Mesothelial cell of epicardium (in vitro differentiated cells): ENCODE measurements at places on chromosomes 5 and 9.

GRCh38 chr9:136133191-136133958 is 14.7 kb upstream of the TMEM250 start:
- DNase-seq, result peak; percentile 74
- H3K4me3 ChIP-seq, result peak overlapping the region; percentile 61
- H3K36me3 ChIP-seq, result no peaks in the 10 kb centered on the region
- no peak overlapping the region for H3K27ac ChIP-seq

DNA sequence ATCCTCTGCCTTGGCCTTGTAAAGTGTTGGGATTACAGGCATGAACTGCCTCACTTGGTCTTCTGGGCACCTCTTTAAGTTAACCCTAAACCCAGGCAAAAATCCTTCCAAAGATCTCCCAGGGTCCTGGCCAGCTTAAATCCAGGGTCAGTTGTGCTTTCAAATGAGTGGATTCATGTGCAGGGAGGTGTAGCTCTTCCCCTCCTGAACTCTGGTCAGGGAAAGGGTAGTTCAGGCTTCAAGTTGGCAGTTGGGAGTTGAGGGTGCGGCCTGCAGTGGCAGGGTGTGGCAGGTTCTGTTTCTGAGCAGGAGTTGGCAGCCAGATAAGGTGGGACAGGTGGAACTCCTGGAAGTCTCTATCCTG is 3.6 kb downstream of the HNRNPAB start:
- H3K27ac ChIP-seq, result peak overlapping the region; percentile 73
- peak overlapping the region; percentile 1 for H3K4me3 ChIP-seq
- DNase-seq, result no peak
- peaks cover 27% of the 10 kb centered on the region for H3K36me3 ChIP-seq

DNA sequence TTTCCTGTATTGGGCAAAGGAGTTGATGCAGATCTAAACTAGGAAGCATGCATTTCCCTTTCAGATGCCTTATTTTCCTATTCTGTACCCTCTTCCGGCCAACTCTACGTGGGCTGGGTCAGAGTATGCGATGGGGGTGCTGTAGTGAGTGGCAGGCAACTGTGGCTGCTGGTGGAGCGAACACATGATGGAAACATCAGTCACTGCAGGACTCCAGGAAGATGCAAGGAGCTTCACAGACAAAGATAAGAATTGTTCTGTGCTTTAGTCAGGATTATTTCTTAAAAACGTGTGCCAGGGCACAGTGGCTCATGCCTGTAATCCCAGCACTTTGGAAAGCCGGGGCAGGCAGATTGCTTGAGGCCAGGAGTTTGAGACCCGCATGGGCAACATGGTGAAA is 75.1 kb downstream of the PSAT1 start:
- H3K36me3 ChIP-seq, result no peaks in the 10 kb centered on the region
- H3K4me3 ChIP-seq, result no peak overlapping the region
- H3K27ac ChIP-seq, result no peak overlapping the region
- peaks cover 16% of the 10 kb centered on the region for H3K27me3 ChIP-seq

DNA sequence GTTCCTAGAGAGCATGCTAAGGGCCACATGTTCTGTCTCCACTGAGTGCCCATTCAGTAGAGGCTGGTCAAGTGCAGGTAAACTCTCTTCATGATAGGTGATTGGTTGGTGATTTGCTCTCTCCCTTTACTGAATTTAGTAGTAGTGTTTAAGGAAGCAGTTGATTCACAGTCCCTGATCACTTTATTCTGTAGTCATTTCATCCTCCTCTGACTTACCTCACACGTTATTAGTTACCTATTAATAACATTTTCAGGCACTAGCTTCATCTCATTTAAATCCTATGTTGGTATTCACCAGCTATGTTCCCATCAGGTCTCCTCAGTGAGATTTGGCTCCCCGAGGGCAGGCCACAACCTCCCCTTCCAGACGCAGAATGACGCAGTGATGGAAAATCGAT is 51.9 kb downstream of the ERAP1 start:
- H3K27ac ChIP-seq, result no peak overlapping the region
- peaks cover 29% of the 10 kb centered on the region for H3K36me3 ChIP-seq
- DNase-seq, result no peak
- H3K4me3 ChIP-seq, result no peak overlapping the region
- H3K4me1 ChIP-seq, result peaks cover 12% of the 10 kb centered on the region

DNA sequence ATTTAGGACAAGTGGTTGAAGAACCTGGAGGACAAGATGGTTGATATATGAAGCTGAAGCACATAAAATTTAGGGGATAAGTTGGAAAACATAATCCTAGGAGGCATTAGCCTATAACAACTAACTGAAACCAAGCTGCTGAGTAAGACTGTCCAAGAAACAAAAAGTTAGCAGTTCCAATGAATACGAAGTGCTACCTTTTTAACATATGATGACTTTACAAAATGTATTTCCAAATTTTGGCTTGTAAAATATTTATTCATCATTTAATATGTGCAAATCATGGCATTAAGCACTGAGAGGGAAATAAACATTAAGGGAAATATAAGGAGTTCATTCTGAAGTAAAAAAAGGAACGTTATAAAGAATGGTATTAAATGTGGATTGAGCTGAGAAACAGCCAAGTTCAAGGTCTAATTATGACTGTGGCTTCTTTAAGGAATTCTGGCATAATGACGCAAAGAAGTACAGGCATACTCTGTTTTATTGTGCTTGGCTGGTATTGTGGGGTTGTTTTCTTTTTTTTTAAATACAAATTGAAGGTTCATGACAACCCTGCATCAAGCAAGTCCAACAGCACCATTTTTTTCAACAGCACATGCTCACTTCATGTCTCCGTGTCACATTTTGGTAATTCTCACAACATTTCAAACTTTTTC is 7.7 kb downstream of the RAPGEF6 start:
- H3K27me3 ChIP-seq, result no peaks in the 10 kb centered on the region
- no peak overlapping the region for H3K27ac ChIP-seq
- peaks cover 3% of the 10 kb centered on the region for H3K4me1 ChIP-seq
- no peak overlapping the region for H3K4me3 ChIP-seq

GRCh38 chr5:89125372-89125771 is 242.4 kb upstream of the MEF2C start:
- H3K4me3 ChIP-seq, result no peak overlapping the region
- no peaks in the 10 kb centered on the region for H3K27me3 ChIP-seq
- H3K27ac ChIP-seq, result no peak overlapping the region

- DNase-seq, result no peak
- peak overlapping the region; percentile 34 for H3K27ac ChIP-seq
- no peaks in the 10 kb centered on the region for H3K27me3 ChIP-seq
Measured at GRCh38 chr9:120783602-120784047, 9.6 kb downstream of the FBXW2 start.

DNA sequence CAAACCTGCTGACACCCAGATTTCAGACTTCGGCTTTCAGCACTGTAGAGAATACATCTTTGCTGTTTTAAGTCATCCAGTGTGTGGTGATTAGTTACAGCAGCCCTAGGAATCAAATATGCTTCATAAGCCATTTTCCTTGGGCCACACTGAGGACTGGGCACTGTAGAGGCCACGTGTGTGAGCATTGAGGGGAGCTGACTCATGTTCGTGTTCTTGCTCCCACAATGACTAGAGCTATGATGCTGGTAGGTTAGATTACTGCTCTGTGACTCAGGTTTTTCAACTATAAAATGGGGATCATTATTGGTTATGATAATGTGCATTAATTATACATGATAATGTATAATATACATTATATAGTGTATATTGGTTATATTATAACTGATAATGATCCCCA is 96.5 kb upstream of the PALM2AKAP2 start:
- H3K27ac ChIP-seq, result no peak overlapping the region
- no peaks in the 10 kb centered on the region for H3K4me1 ChIP-seq
- no peak for DNase-seq
- no peaks in the 10 kb centered on the region for H3K36me3 ChIP-seq
- H3K4me3 ChIP-seq, result no peak overlapping the region
- H3K27me3 ChIP-seq, result no peaks in the 10 kb centered on the region

GRCh38 chr5:88390096-88390441 is 121.4 kb upstream of the TMEM161B start:
- no peaks in the 10 kb centered on the region for H3K36me3 ChIP-seq
- H3K27me3 ChIP-seq, result no peaks in the 10 kb centered on the region
- no peak overlapping the region for H3K4me3 ChIP-seq
- no peak for DNase-seq
- peaks cover 13% of the 10 kb centered on the region for H3K4me1 ChIP-seq

- peak overlapping the region; percentile 82 for H3K4me3 ChIP-seq
- peaks cover 21% of the 10 kb centered on the region for H3K4me1 ChIP-seq
- no peak for DNase-seq
- H3K27me3 ChIP-seq, result no peaks in the 10 kb centered on the region
- H3K36me3 ChIP-seq, result peaks cover 28% of the 10 kb centered on the region
Measured at GRCh38 chr5:82277613-82277986, 554 bp downstream of the RPS23 start.

DNA sequence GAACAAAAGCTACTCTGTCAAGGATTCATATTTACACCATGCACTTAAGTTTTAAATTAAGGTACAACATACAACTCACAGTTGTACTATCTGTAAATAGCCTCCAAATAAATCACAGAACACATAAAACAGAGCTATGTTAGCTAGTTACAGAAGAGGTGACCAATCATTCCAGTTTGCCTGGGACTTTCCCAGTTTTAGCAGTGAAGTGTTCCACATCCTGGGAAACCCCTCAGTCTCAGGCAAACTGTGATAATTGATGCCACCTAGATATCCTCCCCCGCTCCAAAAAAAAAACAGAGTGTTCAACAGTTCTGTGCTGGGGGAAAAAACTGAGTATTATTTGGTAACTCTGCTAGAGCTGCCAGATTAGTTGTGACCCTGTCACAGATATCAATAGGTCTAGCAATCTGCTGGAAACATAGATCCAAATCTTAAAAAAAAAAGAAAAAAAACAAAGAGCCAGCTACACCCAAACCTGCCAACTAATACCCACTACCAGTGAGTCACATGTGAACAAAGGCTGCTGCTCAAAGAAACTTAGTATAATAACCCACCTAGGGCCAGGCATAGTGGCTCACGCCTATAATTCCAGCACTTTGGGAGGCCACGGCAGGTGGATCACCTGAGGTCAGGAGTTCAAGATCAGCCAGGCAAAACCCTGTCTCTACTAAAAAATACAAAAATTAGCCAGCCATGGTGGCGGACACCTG is 5.7 kb downstream of the TBCA start:
- peaks cover 38% of the 10 kb centered on the region for H3K36me3 ChIP-seq
- H3K27ac ChIP-seq, result no peak overlapping the region
- peaks cover 28% of the 10 kb centered on the region for H3K4me1 ChIP-seq
- H3K4me3 ChIP-seq, result no peak overlapping the region
- H3K27me3 ChIP-seq, result no peaks in the 10 kb centered on the region

- peaks cover 32% of the 10 kb centered on the region for H3K36me3 ChIP-seq
- H3K27me3 ChIP-seq, result no peaks in the 10 kb centered on the region
- H3K4me3 ChIP-seq, result no peak overlapping the region
- no peak overlapping the region for H3K27ac ChIP-seq
- peaks cover 1% of the 10 kb centered on the region for H3K4me1 ChIP-seq
- DNase-seq, result no peak
Measured at GRCh38 chr9:15469862-15470261, 40.9 kb downstream of the PSIP1 start.

GRCh38 chr5:73892806-73893205 is 266.8 kb downstream of the ARHGEF28 start:
- no peak overlapping the region for H3K27ac ChIP-seq
- no peak for DNase-seq
- no peak overlapping the region for H3K4me3 ChIP-seq

DNA sequence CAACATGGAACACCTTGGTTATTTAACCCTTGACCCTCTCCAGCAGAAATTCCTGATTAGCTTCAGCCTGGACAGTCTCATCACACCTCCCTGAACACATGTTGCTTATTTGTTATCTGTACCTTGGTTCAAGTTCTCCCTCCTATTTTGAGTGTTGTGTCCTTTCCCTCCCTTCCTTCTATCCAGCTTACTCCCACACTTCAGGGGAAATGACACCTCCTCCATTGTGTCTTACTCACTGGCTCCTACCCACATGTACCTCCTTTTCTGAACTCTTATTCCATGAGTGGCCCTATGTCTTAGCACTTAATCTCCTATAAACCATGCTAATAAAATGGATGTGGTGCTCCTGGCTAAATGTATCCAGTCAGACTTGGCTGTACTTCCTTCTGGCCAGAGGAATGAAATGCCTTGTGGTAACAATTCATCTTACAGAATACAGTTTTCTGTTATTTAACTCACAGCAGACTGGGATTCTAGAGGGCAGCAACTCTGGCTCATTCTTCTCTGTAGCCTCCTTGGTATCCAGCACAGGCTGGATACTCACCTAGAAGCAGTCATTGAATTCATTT is 11.2 kb downstream of the LIX1 start:
- no peaks in the 10 kb centered on the region for H3K36me3 ChIP-seq
- no peaks in the 10 kb centered on the region for H3K27me3 ChIP-seq
- H3K4me3 ChIP-seq, result no peak overlapping the region
- H3K27ac ChIP-seq, result peak overlapping the region; percentile 74

- no peak overlapping the region for H3K4me3 ChIP-seq
- H3K27ac ChIP-seq, result no peak overlapping the region
- no peaks in the 10 kb centered on the region for H3K4me1 ChIP-seq
- no peak for DNase-seq
- H3K36me3 ChIP-seq, result no peaks in the 10 kb centered on the region
Measured at GRCh38 chr9:24044576-24044975, 218.5 kb upstream of the ELAVL2 start.

DNA sequence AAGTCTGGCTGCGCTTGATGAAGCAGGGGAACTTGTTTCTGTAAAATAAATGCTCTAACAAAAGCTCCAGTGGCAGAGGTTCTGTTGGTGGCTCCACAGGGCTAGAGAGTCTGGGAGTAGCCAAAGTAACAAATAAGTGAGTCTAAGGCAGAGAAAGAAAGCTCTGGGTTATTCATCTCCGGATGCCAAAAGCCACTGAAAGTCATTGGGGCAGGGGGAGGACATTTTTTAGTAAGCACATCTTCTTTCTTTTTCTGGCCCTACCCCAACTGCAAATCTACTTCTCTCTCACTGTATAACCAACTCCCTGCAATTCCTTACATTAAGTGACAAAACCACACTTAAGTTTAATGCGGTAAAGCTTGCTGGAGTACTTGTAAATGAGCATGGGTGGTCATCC is 141.6 kb downstream of the INSYN2B start:
- H3K4me3 ChIP-seq, result no peak overlapping the region
- H3K36me3 ChIP-seq, result no peaks in the 10 kb centered on the region
- H3K27ac ChIP-seq, result no peak overlapping the region
- H3K4me1 ChIP-seq, result no peaks in the 10 kb centered on the region
- H3K27me3 ChIP-seq, result peaks cover 10% of the 10 kb centered on the region

- no peaks in the 10 kb centered on the region for H3K36me3 ChIP-seq
- H3K4me1 ChIP-seq, result peaks cover 27% of the 10 kb centered on the region
- no peak for DNase-seq
- H3K27me3 ChIP-seq, result no peaks in the 10 kb centered on the region
Measured at GRCh38 chr5:56279979-56280378, 46.8 kb upstream of the ANKRD55 start.

GRCh38 chr5:911601-912000 is 18.9 kb downstream of the TRIP13 start:
- DNase-seq, result no peak
- H3K4me3 ChIP-seq, result no peak overlapping the region
- H3K27ac ChIP-seq, result no peak overlapping the region
- no peaks in the 10 kb centered on the region for H3K4me1 ChIP-seq

- H3K36me3 ChIP-seq, result no peaks in the 10 kb centered on the region
- H3K27me3 ChIP-seq, result no peaks in the 10 kb centered on the region
- no peak overlapping the region for H3K27ac ChIP-seq
- DNase-seq, result no peak
Measured at GRCh38 chr5:134432174-134432573, 20.5 kb upstream of the CDKN2AIPNL start.

- peaks cover 1% of the 10 kb centered on the region for H3K27me3 ChIP-seq
- no peak overlapping the region for H3K27ac ChIP-seq
- no peaks in the 10 kb centered on the region for H3K36me3 ChIP-seq
- H3K4me1 ChIP-seq, result peaks cover 2% of the 10 kb centered on the region
- no peak overlapping the region for H3K4me3 ChIP-seq
Measured at GRCh38 chr9:103789686-103790085, 304.4 kb upstream of the SMC2 start.

GRCh38 chr5:150246835-150247234 is 42.7 kb downstream of the CAMK2A start:
- no peak overlapping the region for H3K27ac ChIP-seq
- peaks cover 12% of the 10 kb centered on the region for H3K4me1 ChIP-seq
- DNase-seq, result no peak
- no peak overlapping the region for H3K4me3 ChIP-seq
